Right atrium auricular region (tissue), 2 donors: ENCODE measurements at places on chromosomes 5 and 9. TPM values are rescaled to one million over a fixed set of nuclear protein-coding genes. Genes with fewer than 3 reads are reported as not detected.

DNA sequence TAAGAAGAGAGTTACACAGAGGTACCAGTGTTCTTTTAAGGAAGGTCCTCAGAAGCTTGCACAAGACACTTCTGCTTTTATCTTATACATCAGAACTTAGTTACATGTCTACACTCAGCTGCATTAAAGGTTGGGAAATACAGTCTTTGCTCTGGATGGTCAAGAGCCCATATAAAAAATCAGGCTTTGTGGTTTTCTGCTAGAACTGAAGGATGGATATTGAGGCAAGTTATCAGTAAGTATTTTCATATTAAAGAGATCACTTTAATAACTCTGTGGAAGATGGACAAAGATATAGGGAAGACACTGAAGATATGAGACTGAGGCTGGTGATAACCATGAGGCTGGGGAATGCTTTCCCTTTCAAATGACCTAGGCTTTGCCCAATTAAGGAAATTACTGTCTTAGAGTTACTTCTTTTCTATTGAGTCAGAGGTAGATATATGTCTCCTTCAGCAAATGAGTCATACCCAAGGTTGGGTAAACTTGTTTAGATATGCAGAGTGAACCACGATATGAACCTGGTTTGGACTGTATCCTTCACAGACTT lies 87.0 kb upstream of the TNC start:
- no peak overlapping the region for H3K4me3 ChIP-seq
- no peaks in the 10 kb centered on the region for H3K4me1 ChIP-seq
- no peaks in the 10 kb centered on the region for H3K36me3 ChIP-seq
- no peak for DNase-seq
- H3K27me3 ChIP-seq, result no peaks in the 10 kb centered on the region

Gene IFNA21
- total RNA-seq, result not detected

GRCh38 chr5:131323378-131323777 lies 59.5 kb downstream of the CDC42SE2 start:
- no peak for DNase-seq
- no peak overlapping the region for H3K27ac ChIP-seq
- H3K4me1 ChIP-seq, result peaks cover 11% of the 10 kb centered on the region
- H3K27me3 ChIP-seq, result no peaks in the 10 kb centered on the region
- no peak overlapping the region for H3K4me3 ChIP-seq

Gene KCNV2
- not detected for total RNA-seq

Gene NRARP
- total RNA-seq, result 13.3 TPM

- H3K27ac ChIP-seq, result no peak overlapping the region
- H3K36me3 ChIP-seq, result no peaks in the 10 kb centered on the region
- DNase-seq, result no peak
- H3K4me3 ChIP-seq, result no peak overlapping the region
- H3K27me3 ChIP-seq, result no peaks in the 10 kb centered on the region
Measured at GRCh38 chr9:73824671-73825070, 672.5 kb upstream of the RORB start.

Gene ARL10
- total RNA-seq, result 5.8 TPM

- DNase-seq, result no peak
- H3K27ac ChIP-seq, result no peak overlapping the region
- no peaks in the 10 kb centered on the region for H3K4me1 ChIP-seq
- H3K36me3 ChIP-seq, result no peaks in the 10 kb centered on the region
- no peak overlapping the region for H3K4me3 ChIP-seq
Measured at GRCh38 chr9:32704343-32704742, 68.9 kb upstream of the TAF1L start.

DNA sequence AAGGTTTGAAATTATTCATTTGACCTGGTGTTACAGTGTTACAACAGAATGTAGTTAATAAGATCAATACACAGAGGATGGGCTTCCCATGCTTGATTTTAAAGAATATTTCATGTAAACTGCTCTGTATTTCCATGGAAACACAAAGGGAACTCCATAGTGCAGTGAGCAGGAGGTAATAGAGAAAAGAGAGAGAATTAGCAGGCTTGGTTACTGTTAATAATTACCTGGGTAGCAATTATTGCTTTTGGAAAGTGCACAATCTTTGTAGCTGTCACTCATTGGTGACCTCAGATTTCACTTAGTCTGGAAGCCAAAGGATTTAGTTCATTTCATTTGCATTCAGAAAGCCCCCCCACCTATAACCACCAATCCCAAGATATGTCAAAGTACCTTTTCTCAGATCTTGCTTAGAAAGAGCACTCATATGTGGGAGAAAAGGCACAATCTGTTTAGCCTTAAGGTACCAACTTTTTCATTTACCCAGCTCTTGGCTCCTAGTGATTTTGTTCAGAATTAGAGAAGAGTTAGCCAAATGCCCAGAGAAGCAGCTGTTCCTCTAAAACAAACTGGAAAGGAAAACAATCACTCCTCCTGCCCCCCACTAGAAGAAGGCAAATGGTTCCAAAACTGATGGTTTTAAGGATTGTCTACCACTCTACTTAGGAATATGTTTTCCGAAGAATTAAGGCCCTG lies 234.5 kb upstream of the SLC24A2 start:
- no peaks in the 10 kb centered on the region for H3K36me3 ChIP-seq
- no peak overlapping the region for H3K4me3 ChIP-seq
- no peaks in the 10 kb centered on the region for H3K27me3 ChIP-seq
- no peak for DNase-seq
- no peaks in the 10 kb centered on the region for H3K4me1 ChIP-seq

GRCh38 chr5:151617841-151618710 lies 26.9 kb upstream of the FAT2 start:
- no peaks in the 10 kb centered on the region for H3K27me3 ChIP-seq
- H3K36me3 ChIP-seq, result no peaks in the 10 kb centered on the region
- peaks cover 2% of the 10 kb centered on the region for H3K4me1 ChIP-seq
- DNase-seq, result no peak
- H3K4me3 ChIP-seq, result no peak overlapping the region

GRCh38 chr5:101534491-101535110 lies 631.5 kb upstream of the ST8SIA4 start:
- no peaks in the 10 kb centered on the region for H3K36me3 ChIP-seq
- no peaks in the 10 kb centered on the region for H3K27me3 ChIP-seq
- DNase-seq, result no peak

DNA sequence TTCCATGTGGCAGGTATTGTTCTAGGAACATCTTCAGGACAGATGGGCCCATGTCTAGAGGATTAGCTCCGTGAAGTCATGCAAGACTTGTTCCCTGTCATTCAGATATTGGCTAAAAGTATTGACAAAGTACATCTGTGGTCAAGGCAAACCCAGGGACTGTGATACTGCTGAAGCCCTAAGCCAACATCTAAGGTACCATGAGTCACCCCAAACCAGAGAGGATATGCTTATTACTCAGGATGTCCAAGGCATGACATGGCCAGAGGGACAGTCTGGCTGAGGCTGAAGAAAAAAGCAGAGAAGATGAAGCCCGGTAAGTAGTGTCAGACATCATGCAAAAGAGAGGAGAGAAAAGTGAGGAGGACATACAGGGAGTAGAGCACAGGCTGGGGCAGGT lies 31.0 kb downstream of the HMHB1 start:
- no peaks in the 10 kb centered on the region for H3K27me3 ChIP-seq
- H3K4me1 ChIP-seq, result no peaks in the 10 kb centered on the region
- H3K4me3 ChIP-seq, result no peak overlapping the region
- no peak for DNase-seq

GRCh38 chr5:76555114-76555513 lies 68.1 kb downstream of the F2RL2 start:
- H3K27me3 ChIP-seq, result no peaks in the 10 kb centered on the region
- DNase-seq, result no peak
- H3K36me3 ChIP-seq, result no peaks in the 10 kb centered on the region
- no peak overlapping the region for H3K4me3 ChIP-seq
- no peak overlapping the region for H3K27ac ChIP-seq

DNA sequence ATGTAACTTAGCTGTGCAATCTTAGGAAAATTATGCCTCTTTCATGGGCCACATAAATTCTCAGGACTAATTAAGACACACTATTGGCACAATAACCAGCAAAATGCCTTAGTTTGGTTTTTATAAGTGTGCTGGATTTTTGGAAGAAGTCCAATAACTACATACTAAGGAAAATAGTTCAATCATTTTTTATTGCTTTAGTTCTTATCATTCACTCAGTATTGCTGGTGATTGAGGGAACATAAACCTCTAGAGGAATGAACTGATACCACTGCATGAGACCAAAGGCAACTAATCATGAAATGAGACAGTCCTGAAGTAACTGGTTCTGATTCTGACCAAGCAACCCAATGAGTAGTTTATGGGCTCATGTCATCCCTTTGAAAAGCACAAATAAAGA lies 571.5 kb downstream of the PDE4D start:
- H3K4me3 ChIP-seq, result no peak overlapping the region
- H3K27ac ChIP-seq, result no peak overlapping the region
- no peak for DNase-seq
- H3K36me3 ChIP-seq, result no peaks in the 10 kb centered on the region

- no peaks in the 10 kb centered on the region for H3K36me3 ChIP-seq
- H3K4me3 ChIP-seq, result no peak overlapping the region
- DNase-seq, result no peak
- H3K4me1 ChIP-seq, result no peaks in the 10 kb centered on the region
- no peak overlapping the region for H3K27ac ChIP-seq
- no peaks in the 10 kb centered on the region for H3K27me3 ChIP-seq
Measured at GRCh38 chr5:146560205-146560812, 44.3 kb upstream of the GPR151 start.

GRCh38 chr9:37550781-37551180 lies 25.4 kb downstream of the FBXO10 start:
- H3K4me1 ChIP-seq, result no peaks in the 10 kb centered on the region
- H3K27me3 ChIP-seq, result no peaks in the 10 kb centered on the region
- DNase-seq, result no peak
- no peak overlapping the region for H3K27ac ChIP-seq

Gene TNFAIP8
- 8.9 TPM for total RNA-seq

GRCh38 chr5:58937031-58937681 lies 354.3 kb downstream of the RAB3C start:
- no peaks in the 10 kb centered on the region for H3K27me3 ChIP-seq
- no peak for DNase-seq
- no peaks in the 10 kb centered on the region for H3K36me3 ChIP-seq
- no peak overlapping the region for H3K4me3 ChIP-seq
- H3K27ac ChIP-seq, result no peak overlapping the region

- H3K27ac ChIP-seq, result no peak overlapping the region
- H3K27me3 ChIP-seq, result no peaks in the 10 kb centered on the region
- no peak for DNase-seq
- no peaks in the 10 kb centered on the region for H3K4me1 ChIP-seq
- H3K4me3 ChIP-seq, result no peak overlapping the region
- no peaks in the 10 kb centered on the region for H3K36me3 ChIP-seq
Measured at GRCh38 chr5:422323-423232, 20.4 kb upstream of the EXOC3 start.

DNA sequence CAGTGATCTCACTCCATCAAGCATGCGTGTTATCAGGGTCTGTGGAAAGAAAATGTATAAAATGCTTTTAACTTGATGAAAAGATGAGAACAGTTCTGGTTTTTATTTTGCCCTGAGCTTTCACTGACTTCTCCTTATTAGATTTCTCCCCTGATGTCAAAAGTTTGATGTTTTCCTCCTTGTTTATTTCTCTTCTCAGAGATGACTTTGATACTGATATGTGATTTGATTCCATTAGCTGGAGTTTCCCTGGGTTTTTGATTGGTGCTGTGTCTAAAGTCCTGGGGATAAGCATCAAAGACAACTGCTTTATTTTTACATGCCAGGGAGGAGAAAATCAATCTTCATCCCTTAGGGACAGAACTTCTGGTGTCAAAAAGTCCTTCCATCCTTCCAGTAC lies 510.0 kb downstream of the KCTD16 start:
- H3K4me3 ChIP-seq, result no peak overlapping the region
- H3K27ac ChIP-seq, result no peak overlapping the region
- DNase-seq, result no peak
- H3K27me3 ChIP-seq, result no peaks in the 10 kb centered on the region
- no peaks in the 10 kb centered on the region for H3K36me3 ChIP-seq
- H3K4me1 ChIP-seq, result no peaks in the 10 kb centered on the region

DNA sequence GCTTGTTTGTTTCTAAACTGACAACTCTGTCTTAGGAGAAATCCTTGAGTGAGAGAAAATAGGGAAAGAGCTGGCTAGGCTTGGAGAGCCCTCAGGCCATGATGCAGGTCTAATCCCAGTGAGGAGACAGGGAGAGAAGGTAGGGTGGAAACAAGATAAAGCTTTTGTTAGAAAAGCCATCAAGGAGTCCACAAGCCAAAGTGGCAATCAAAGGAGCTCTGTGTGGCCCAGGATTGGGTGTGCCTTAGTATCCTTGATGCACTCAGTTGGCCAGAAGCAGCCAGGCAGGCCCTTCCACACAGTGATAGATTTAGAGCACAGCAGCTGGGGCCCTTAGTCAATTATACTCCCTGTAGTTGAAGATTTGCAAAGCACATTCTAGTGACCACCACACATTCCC lies 73.9 kb downstream of the ALDH7A1 start:
- H3K27ac ChIP-seq, result no peak overlapping the region
- H3K36me3 ChIP-seq, result no peaks in the 10 kb centered on the region
- no peak for DNase-seq
- no peak overlapping the region for H3K4me3 ChIP-seq
- peaks cover 38% of the 10 kb centered on the region for H3K4me1 ChIP-seq

DNA sequence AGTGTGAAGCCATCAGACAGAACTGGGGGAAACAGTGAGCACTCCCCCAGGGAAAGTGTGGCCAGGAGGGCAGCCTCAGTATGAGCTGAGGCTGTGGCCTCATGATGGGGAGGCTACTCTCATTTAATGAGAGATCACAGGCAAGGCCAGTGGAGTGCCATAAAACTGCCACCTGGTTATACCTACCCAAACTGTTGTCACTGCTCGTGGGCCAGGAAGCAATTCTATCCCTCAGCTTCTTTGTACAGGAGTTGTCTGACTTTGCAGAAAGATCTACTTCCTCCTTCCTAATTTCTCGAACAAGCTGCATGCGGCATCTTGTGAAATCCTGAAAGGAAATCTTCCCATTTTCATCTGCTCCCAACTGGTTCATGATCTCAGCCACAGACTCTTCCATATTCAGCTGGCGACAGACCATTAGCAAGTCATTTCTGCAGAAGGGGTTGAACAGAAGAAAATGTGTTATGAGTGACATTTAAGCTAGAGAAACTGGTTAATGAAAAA lies 50.0 kb downstream of the TSSK1B start:
- no peaks in the 10 kb centered on the region for H3K36me3 ChIP-seq
- H3K27ac ChIP-seq, result no peak overlapping the region
- H3K27me3 ChIP-seq, result no peaks in the 10 kb centered on the region
- peaks cover 5% of the 10 kb centered on the region for H3K4me1 ChIP-seq

Gene QRFP
- not detected for total RNA-seq
